ENCODE measurements at places on chromosomes 16 and 17.

DNA sequence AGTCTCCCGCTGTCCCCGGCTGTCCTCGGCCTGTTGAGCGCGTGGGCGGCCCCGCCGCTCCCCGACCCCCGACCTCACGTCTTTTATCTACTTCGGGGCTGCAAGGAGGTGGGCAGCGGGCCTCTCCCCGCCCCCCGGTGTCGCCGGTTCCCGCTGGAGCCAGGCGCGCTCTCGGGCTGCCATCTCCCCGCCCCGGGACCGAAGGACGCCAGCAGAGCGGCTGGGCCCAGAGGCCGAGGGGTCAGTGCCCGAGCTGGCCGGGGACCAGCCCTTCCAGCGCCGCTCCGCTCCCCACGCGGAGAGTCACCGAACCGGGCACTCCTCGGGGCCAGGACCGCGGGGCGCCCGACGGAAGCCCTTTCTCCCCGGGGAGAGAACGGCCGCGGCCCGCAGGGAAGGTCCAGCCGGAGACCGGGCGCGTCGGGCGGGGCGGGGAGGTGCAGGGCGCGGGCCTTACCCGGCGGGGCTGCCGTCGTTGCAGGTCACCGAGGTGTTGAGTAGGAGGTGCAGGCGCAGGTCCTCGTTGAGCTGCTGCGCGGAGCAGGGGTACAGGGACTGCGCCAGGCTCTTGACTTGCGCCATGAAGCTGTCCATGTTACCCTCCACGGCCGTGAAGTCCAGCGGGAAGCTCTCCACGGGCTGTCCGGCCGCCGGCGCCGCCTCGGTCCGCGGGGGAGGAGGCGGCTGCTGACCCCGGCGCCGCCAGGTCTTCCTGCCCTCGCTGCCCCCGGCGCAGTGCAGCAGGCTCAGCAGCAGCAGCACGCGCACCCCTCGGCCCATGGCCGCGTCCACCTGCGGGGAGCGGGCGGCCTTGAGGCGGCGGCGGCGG lies 643 bp downstream of the NOTUM start:
- no peak for DNase-seq

DNA sequence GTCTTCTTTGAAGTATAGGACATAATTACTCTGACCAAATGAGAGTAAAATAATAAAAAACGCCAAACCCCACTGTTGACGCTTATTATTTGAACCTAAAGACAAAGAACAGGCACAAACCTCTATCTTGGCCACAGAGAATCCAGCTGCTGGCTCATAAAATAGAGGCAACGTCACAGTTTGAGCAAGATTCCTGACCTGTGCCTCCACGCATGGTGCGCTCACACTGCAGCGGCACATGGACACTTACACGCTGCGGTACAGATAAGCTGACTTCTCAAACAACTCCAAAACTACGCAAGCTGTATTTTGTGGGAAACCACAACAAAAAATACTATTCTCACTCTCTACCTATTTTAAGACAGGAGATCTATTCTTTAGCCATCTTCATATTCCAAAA lies 38.8 kb upstream of the TRAP1 start:
- DNase-seq, result no peak

DNA sequence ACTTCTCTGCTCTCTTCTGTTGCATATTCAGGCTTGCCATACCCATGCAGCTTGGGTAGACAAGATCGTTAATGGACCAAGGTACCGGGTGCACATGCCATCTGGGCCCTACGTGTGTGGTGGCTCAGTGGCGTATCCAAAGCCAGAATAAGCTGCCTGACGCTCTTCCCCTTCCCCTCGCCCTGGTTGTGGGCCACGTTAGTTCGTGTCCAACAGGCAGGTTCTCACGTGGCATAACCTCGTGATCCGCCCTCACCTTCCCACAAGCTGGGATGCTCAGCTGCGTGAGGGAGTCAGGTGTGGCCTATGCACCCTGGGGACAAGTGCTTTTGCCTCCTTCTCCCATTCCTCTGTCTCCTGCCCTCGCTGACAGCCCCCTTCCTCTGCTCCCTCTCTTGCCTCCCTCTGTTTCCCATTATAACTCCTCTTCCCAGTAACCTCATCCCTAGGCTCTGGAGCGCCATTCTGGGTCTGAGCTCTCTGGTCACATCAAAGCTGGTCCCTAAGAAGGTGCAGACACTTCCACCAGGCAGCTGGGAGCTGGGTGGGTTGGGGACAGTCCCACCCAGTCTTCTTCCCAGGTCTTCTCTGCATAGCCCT lies 77.6 kb downstream of the PLD6 start:
- no peak for DNase-seq

GRCh38 chr16:2253293-2253692 lies 1.9 kb upstream of the ECI1 start:
- no peak for DNase-seq

- no peak for DNase-seq
Measured at GRCh38 chr17:58334256-58334655, 5.7 kb upstream of the TSPOAP1 start.

DNA sequence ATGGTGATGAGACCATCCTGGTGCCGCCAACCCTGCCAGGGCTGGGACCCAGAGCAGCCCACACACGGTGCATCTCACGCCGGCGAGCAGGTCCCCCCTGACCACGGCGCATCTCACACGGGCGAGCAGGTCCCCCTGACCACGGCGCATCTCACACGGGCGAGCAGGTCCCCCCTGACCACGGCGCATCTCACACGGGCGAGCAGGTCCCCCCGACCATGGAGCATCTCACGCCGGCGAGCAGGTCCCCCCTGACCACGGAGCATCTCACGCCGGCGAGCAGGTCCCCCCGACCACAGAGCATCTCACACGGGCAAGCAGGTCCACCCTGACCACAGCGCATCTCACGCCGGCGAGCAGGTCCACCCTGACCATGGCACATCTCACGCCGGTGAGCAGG lies 59.2 kb downstream of the MRM3 start:
- no peak for DNase-seq

DNA sequence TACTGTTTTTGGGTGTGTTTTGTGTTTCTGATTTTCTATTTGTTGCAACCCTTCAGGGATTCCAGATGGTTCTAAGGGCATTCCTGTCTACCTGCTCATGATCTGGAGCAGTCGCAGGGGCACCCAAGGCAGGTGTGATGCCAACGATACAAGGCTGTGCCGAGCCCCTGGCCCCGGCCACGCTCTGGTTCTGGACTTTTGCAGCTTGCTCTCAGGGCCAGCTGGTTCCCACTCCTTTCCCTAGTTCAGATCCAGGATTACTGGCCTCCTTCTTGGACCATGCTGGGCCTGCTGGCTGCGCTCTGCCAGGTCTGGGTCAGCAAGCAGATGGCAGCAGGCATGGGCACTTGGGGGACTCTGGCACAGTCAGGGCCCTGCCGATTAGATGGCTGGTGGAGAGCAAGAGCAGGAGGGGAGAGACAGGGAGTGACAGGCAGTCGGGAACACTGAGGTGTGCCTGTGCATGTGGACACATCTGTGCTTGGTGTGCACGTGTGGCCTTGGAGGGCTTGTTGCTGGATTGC lies 15.2 kb upstream of the RAP1GAP2 start:
- DNase-seq, result no peak

DNA sequence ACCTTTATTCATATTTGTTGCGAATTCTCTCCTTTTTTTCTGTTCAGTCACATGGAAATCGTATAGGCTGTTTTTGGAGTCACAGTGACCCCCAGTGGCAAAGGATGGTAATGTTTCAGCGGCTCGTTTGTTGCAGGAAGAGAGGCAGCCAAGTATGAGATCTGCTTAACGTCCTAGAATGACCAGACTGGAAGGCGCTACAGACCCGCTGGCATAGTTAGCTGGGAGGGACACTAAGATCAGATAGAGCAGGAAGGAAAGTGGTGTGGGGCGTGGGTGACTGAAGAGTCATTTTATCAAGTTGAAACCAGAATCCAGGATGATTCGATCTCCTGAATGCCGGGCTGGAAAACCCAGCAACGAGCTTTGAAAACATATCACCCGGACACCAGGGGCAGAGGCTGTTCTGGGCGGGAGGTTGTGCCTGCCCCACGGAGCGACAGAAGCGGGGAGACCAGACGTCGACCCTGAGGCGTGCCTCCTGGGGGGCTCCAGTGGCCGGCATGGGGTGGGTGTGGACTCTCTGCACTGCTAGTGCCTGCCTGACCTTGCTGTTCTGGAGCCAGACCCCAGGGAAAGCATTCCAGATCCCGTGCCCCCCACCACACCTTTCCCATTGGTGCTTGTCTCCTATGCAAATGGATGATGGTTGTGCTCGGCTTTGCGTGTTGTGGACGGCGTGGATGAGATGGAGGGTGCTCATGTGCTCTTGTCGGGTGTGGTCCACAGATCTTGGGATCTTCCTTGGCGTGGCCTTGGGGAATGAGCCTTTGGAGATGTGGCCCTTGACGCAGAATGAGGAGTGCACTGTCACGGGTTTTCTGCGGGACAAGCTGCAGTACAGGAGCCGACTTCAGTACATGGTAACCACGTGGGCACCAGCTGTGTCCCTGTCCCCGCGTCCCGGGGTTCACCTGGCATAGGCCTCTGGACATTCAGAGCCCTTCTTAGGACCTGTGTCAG lies 7.7 kb downstream of the IL34 start:
- DNase-seq, result peak; percentile 64

DNA sequence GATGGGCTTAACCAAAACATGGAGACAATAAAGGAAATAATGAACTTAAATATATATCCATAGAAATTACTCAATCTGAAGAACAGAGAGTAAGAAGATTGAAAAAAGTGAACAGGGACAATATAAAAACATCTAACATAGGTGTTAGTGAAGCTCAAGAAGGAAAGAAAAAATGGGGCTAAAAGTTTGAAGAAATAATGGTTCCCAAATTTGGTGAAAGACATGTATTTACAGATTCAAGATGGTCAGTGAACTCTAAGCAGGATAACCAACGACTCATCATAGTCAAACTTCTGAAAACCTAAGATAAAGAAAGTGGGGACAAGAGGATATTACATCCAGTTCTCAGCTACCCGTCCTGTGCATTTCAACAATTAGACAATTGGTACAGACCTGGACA lies 22.6 kb downstream of the SDK2 start:
- no peak for DNase-seq

DNA sequence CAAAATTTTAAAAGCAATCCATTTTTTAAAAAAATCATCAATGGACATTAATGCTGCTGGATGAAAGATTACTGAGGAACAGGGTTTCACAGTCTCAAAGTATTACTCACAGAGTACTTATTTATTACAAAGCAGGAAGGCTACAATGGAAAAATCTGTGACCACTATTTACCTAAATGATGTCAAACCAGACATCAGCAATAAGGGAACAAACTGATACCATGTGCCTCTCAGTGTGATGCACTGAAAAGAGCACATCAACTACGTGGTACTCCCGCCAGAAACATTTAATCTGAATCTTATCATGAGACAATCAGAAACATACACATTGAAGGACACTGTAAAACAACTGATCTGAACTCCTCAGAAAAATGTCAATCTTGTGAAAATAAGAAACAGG lies 124.2 kb downstream of the PARN start:
- DNase-seq, result no peak

DNA sequence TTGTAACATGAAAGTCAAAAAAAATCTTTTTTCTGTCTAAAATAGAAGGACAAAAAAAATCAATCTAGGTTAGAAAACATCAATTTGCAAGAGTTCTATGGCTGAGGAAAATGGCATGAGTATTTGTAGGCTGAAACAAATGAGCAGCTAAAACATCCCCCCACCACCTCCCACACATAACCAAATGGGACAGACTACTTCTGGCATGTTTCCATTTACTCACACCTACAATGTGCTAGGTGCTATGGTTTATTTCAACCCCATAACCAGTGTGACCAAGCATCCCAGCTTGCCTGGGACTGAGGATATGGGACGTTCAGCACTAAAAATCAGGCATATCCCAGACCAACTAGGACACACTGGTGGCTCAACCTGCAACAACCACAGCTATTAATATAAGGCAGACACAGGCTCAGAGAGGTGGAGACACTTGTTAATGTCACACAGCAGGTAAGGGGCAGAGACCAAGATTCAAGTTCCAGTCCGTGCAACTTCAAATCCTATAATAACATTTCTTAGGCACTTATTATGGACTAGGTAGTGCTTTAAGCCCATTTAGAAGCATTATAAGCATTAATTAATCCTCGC lies 96.0 kb downstream of the XYLT1 start:
- DNase-seq, result no peak

DNA sequence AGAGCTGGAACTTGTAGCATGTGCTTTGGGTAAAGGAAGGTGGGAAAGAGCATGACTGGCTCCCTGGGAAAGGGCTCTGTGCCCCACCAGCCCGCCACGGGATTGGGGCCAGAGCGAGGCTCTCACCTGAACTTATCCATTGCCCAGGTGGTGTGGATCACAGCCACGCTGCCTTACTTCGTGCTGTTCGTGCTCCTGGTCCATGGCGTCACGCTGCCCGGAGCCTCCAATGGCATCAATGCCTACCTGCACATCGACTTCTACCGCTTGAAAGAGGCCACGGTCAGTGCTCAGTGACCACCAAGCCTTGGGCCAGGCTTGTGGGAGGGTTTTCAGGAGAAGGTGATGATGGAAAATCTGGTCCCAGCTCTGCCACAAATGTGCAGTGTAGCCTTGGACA lies 36.0 kb downstream of the SLC6A2 start:
- DNase-seq, result no peak

DNA sequence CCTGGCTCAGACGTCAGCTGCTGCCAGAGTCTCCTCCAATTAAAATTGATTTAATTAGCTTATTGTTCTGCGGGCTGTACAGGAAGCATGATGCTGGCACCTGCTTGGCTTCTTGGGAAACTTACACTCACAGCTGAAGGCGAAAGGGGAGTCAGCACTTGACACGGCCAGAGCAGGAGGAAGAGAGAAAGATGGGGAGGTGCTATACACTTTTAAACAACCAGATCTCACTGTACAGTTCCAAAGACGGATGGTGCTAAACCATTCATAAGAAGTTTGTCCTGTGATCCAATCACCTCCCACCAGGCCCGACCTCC lies 1.4 kb upstream of the PRDM7 start:
- DNase-seq, result no peak

GRCh38 chr17:13114601-13115031 lies 96.8 kb upstream of the ELAC2 start:
- no peak for DNase-seq

DNA sequence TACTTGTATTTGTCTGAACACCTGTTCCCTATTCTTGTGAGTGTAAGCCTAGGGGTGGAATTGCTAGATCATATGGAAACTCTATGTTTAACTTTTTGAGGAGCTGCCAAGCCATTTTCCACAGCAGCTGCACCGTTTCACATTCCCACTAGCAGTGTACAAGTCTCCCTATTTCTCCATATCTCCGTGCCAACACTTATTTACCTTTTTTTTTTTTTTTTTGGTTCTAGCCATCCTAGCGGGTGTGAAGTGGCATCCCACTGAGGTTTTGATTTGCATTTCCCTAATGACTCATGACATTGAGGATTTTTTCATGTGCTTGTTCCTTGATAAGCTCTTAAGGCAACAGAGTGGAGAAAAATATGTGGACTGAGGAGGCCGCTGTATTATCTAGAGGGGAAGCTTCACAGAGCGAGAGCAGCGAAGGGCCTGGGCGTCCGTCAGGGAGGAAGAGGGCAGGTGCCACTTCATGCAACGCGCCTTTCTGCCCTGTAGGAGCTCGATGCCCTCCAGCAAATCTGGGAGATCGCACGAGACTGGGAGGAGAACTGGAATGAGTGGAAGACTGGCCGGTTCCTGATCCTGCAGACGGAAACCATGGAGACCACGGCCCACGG lies 50.0 kb downstream of the DNAH2 start:
- no peak for DNase-seq
